Stimulated activated CD4-positive, alpha-beta T cell treated with anti-CD3 and anti-CD28 coated beads, Interleukin-12 subunit alpha, Interleukin-12 subunit beta, amount 100 ng/mL, for 24 hours (primary cell): ENCODE measurements at places on chromosomes 1 and 21.

GRCh38 chr1:172887162-172887561 is 163.6 kb downstream of the TNFSF18 start:
- DNase-seq, result no peak

DNA sequence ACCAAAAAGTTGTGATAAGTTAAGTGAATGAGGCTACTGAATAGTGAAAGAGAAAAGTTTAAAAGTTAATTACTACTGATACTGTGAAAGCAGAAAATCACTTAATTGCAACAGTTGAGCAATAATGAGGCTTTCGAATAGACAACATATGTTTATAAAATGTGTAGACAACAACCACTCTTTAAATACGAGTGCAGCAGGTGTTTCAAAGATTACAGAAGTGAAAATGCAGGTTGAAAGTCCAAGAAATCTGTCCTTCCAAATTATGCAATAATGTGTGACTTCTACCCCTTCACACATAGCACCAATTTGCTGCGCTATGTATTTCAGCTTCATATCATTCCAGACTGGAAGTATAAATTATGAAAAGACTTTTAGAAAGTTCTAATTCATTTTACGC is 213.0 kb downstream of the COL24A1 start:
- no peak for DNase-seq

GRCh38 chr1:15950763-15951295 is 25.1 kb downstream of the ZBTB17 start:
- DNase-seq, result peak; percentile 81

DNA sequence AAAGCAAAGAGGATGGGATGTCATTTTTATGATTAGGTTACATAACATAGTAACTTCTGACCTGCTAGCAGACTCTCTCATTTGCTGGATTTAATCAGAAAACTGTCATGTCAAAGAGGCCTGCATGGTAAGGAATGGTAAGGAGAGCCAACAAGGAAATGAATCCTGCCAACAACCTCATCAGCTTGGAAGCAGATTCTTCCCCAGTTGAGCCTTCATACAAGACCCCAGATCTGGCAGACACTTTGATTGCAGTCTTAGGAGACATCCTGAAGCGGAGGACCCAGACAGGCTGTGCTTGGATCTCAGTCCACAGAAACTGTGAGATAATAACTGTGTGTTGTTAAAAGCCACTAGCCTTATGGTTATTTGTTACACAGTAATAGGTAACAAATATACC is 27.6 kb upstream of the MARK1 start:
- no peak for DNase-seq

DNA sequence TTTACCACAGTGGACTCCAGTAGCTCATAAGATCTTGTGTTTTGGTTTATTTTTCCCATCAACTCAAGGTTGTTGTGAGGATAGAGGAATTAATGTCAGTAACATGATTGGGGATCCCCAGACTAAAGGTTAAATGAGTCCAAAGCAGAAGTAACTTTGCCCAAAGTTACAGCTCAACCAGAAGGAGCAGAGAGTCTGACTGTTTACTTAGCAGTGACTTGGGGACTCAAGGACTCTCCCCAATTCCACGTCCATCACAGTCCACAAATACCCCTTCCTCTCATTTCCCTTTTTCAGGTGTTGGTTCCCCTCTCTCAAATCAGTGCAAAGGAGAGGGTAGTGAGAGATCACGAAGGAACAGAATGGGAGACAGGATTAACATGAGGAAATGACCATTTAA is 4.0 kb upstream of the ETV3 start:
- DNase-seq, result no peak

- DNase-seq, result no peak
Observed at GRCh38 chr1:220224611-220225124, 47.6 kb downstream of the RAB3GAP2 start.

DNA sequence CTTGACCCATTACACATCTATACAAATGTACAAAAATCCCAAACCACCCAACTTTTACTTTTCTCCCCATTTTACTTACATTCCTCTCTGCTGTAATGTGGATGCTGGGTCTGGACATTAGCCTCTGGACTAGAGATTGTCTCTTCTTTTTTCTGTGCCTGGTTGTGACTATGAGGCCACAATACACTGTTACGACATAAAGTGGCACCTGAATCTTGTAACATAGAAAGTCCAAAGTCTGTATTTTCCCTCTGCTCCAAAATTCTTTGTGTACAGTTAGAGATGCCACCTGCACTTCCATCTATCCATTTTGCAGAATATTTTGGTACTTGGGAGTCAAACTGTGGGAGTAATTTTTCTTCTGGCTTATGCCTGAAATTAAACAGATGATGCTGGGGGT is 22.7 kb downstream of the C21orf91 start:
- DNase-seq, result no peak

- no peak for DNase-seq
Observed at GRCh38 chr1:225660544-225660946, 7.6 kb upstream of the ENAH start.

GRCh38 chr21:36719614-36720013 is 20.7 kb downstream of the SIM2 start:
- DNase-seq, result no peak

DNA sequence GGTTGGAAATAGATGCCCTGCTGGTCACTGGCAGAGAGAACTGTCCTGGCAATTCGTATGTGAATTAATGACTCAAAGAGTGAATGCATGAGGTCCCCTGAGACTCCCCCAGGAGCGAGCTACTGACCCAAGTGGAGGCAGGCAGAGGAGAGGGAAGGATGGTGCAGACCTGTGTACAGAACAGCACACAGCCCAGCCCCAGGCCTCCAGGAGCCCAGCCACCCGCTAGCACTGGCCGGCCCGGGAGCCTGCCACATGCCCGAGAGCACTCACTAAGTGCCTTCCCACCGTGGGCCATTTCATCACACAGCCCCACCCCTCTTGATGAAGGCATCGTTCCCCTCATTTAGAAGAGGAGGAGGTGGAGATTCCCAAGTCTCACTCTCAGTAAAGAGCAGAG is 62.0 kb upstream of the IGSF21 start:
- DNase-seq, result no peak

- no peak for DNase-seq
Observed at GRCh38 chr1:96992871-96993270, 271.3 kb downstream of the PTBP2 start.

DNA sequence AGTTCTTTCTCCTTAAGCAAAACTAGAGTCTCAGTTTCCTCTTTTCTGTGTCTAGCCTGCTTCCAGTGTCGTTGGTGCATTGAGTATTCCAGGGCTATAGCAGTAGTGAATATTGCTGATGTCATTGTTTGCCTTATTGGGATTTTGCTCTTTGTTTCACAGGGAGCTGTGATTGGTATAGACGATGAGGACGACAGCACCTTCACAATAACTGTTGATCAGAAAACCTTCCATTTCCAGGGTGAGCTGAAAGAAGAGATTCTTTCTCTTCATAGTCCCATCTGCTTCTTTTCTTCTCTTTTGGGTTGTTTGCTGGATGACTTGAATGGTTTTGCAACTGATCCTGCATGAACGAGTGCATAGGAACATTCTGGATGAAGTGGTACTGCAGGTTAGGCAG is 52.4 kb downstream of the OSBPL9 start:
- DNase-seq, result no peak
